ENCODE measurements at places on chromosomes 7 and 10.

DNA sequence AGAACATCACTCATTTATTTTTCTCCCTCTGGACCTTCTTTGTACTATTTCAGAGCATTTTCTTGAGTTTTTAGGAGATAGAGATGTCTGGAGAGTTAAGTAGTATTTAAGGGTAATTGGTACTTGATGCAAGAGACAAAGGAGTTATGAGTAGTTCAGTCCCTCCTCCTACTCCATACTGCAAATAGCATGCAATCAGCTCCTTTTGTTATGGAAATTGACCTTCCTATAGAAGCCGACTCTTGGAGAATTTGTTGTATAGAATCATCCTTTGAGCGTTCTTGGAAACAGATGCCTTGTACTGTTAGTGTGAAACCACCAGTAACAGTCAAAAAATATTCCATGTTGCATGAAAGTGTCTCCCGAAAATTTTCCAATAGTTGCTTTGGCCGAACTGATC lies 428.2 kb upstream of the GALNT17 start:
- no peak for DNase-seq

DNA sequence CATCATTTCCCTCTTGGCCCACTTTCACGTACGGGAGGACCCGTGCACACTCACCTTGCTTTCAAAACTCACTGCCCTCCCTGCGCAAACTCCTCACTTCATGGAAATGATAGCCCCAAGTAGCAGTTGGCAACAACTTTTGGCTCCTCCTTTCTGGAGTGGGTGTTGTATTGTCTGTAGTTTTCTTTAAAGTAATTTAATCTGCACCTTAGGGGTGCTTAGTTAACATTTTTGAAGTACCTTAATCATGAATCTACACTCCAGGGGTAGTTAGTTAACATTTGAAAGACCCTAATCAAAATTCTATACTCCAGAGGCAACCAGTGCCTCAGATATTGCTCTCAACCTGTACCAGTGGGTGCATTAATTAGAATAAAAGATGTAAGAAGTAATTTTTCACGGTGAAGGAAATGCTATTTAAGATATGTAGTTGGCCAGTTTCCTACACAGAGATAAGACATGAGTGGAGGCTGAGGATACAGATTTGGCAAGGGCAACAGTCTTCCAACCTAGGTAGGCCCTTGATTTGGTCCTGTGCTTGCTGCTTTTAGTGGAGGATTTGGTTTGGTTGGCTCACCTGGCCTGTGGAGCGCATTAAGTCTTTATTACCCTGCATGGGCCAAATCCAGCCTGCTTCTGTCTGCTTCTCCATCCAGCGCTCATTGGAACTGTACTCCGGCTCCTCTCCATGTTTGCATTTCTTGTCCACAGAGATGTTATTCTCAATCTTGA lies 93.0 kb downstream of the EXOC4 start:
- no peak for DNase-seq

DNA sequence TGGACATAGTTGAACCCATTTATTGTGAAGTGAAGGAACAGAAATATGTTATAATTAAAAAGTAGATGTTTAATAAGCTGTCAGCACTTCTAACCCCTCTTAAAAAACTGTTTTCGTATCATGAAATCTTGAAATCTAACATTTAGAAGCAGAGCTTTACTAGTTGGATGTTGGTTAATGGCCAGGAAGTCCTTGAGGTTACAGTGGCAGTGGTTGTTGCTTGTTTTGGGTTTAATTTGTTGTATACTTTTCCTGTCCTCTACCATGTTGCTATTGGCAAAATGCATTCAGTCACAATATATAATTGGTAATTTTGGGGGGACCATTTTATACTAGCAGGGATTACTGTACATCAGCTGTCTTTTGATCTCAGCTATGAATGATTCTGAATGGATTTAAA lies 60.7 kb downstream of the EXOC4 start:
- DNase-seq: no peak

DNA sequence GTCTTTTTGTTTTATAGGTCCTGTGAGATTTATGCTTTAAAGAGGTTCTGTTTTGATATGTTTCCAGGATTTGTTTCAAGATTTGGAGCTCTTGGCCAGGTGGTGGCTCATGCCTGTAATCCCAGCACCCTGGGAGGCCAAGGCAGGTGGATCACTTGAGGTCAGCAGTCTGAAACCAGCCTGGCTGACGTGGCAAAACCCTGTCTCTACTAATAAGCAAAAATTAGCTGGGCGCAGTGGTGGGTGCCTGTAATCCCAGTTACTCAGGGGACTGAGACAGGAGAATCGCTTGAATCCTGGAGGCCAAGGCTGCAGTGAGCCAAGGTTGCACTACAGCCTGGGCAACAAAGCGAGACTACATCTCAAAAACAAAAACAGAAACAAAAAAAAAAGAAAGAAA lies 8.3 kb upstream of the HYAL4 start:
- no peak for DNase-seq

GRCh38 chr7:139647085-139647484 lies 123.6 kb downstream of the CLEC2L start:
- peak; percentile 20 for DNase-seq

DNA sequence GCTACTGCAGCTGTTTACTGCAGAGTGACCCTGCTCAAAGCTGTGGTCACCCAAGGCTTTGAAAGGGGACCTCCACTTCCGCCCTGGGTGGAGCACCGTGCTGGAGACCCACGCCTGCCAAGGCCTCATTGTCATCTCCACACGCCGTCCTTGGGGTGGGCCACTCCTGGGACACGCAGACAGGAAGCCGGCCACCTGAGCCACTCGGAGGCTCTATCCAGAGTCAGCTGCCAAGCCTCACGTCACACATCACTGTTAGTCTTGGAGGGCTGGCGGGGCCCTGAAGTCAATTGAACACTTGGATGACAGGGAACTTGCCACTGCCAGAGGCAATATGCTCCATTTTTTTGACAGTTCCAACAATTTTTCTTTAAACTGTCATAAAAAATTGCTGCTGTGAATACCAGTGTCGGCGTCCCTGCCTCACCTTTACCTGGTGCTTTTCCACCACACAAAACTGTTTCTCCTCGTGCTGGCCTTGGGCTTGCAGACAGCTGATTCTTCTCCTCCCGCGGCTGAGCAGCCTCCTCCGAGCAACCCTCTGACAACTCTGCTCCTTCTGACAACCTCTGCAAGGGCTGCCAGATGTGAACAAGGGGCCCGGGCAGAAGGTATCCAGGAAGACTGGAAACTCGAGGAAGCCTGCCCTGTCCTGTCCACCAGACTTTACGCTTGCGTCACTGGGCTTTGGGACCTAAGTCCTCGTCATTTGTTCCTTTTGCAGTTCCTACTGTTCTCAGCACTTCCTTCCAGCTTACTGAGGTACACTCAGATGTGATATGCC lies 81.9 kb downstream of the EGFR start:
- DNase-seq: no peak

DNA sequence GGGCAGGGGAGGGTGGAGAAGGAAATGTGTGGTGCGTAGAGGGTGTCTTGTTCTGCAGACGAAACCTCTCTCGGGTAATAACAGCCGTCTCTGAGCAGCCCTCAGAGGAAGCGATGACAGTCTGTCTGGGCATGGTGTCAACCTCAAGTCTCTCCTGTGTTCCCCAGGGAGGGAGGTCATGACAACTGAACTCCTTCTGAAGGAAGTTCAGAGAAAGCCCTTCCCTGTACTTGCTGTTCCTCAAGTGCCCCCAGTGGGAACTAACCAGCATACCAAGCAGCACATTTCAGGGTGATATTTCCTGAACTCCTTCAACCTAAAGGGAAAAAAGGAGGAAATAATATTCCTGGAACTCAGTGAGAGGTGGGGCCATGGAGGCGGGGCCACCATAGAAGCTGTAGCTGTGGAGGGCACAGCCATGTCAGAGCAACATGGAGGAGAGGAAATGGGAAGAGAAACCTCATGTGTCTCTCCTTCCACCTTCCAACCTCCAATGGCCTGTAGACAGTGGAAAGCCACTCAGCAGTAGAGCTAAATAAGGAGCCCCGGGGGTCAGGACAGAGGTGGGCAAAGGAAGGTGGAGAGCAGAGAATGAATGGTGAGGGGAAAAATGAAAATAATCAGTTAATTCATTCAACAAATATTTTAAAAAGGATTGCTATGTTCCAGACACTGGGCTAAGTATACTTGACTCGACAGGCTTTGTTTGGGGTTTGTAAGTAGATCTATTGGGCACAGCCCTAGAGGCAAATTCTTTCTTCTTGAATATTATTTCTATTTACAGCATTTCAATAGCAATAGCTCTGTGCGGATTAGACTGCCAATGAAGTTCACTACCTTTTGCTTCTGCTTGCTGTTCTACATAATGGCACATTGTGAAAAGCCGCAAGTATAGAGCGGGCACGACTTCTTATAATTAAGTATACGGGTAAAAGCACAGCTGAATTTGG lies 61.0 kb upstream of the AOAH start:
- peak; percentile 61 for DNase-seq

DNA sequence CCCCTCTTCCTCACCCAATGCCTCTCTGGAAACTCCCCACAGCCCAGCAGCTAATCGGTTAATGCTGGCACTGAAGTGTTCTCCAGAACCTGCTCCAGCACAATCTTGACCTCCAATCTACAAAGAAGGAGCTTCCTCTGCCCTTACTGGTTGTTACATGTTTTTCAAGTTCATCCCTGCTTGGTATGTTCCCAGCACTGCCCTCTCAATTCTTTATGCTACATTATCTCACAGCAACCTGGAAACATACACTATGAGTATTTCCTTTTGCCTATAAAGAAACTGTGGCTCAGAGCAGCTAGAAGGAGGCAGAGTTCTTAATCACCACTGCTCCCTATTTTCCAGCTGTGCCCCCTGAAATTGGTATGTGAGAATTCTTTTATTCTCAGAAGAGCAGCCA lies 84.1 kb upstream of the KMT2E start:
- no peak for DNase-seq

- no peak for DNase-seq
Observed at GRCh38 chr10:11017570-11018431, at the start of gene CELF2. CELF2 (plus strand) TSS chr10:11017872; CDS start chr10:11018090, 218 bp downstream.

GRCh38 chr10:73974309-73974946 lies 23.5 kb upstream of the VCL start:
- no peak for DNase-seq

DNA sequence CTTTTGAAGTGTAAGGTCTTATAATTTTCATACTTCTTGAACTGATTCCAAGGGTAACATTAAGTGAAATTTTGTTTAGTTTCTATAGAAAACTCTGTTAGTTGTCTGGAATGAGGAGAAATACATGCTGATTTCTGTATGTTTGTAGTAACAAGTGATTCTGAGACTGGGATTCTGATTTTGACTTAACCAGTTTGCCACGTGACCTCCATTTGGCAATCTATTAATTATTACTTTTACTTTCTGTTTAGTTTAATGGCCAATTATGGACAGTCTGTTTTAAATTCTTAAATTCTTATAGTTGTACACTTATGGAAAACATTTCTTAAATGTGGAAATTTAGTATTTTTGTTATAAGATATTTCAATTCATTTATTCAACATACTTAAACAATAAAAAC lies 163.1 kb downstream of the ADK start:
- DNase-seq: no peak

DNA sequence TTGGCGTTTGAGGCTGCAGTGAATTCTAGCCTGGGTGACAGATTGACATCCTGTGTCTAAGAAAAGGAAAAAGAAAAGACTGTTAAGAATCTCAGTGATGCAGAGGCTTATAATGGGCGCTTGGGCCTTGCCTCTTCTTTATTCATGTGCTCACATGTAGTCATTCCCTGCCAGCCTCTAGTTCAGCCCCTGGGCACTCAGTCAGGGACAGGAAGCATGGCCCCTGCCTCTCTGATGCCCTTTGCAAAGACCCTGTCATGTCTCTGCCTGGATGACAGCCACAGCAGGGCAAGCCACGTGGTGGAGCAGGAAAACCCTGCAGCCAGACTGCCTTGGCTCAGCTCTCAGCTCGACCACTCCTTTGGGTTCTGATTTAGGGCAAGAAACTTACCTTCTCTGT lies 368.9 kb downstream of the RPS24 start:
- no peak for DNase-seq

GRCh38 chr10:64067859-64068258 lies 546.7 kb downstream of the REEP3 start:
- no peak for DNase-seq

DNA sequence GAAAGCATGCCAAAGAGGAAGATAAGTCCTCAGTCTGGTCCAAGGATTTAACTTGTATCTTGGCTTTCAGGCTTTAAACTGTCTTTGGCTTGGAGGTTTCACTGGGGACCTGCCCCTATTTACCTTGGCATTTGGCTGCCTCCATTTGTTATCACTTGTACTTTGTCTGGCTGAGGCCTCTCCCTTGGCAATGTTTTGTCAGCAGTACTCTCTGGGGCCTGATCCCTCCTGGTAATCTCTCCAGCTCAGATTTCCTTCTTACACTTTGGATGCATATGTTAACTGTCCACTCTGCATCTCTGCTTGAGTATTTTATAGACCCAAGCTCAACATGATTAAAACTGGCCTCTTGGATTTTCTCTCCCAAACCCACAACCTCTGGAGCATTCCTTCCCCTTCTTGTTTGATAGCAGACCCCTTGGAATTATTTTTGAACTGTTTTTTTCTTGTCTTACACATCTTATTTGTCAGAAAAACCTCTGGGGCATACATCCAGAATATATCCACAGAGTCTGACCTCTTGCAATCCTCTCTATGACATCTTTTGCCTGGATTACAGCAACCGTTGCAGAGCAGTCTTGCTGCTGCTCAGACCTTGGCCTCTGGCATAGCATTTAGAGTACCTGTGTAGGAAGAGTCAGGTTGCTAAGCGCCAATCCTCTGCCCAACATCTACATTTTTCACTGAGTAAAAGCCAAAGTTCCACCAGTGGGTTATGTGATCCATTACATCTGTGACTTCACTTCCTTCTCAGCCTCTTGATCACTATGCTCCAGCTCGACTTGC lies 35.2 kb downstream of the ZNF487 start:
- no peak for DNase-seq

- DNase-seq: no peak
Observed at GRCh38 chr7:135374736-135375135, 135.2 kb downstream of the CNOT4 start.

DNA sequence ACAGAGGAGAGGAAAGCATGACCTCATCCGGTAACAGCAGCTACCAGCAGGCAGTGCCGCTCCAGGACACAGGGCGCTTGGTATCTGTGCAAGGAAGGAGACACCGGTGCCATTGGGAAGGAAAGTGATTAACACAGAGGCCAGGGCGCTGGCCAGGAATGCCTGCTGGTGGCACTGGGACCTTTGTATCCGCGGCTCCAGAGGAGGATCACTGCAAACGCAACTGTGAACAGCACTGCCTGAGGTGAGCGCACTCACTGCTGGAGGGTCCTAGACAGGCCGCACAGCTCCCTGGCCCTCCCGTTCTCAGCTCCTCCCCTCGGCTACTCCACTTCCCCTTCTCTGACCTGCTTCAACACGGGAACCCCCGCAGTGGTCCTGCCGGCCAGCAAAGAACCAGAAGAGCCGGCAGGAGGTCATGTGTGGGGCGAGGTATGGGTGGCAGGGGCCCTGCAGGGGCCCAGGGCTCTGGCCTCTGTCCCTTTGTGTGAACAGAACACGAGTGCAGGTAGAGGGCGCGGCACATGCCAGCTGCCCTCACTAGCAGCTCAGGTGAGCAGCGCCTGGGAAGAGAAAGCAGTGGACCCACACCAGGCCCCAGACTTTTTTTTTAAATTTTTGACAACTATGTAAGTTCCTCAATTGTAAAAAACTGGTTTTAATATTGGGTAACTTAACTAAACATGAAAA lies 107.6 kb downstream of the VIPR2 start:
- no peak for DNase-seq

GRCh38 chr7:84455788-84456187 lies 261.2 kb upstream of the SEMA3A start:
- no peak for DNase-seq

- DNase-seq: no peak
Observed at GRCh38 chr7:14389181-14389591, 399.7 kb upstream of the ETV1 start.

All from GM12878 (cell line).